Activated CD4-positive, alpha-beta memory T cell treated with anti-CD3 and anti-CD28 coated beads, Interleukin-2, amount 10 ng/mL, durations not matched to agents 7 days and 5 days (primary cell): ENCODE measurements at places on chromosomes 6 and 20. TPM values are rescaled to one million over a fixed set of nuclear protein-coding genes. Genes with fewer than 3 reads are reported as not detected.

Gene TPBG
- 0.18 TPM for total RNA-seq

- DNase-seq = no peak
These were observed 92.0 kb downstream of the LY86 start for GRCh38 chr6:6680526-6680925.

Gene MAVS
- total RNA-seq = 31.6 TPM

Gene SOX12
- total RNA-seq = 3.2 TPM

DNA sequence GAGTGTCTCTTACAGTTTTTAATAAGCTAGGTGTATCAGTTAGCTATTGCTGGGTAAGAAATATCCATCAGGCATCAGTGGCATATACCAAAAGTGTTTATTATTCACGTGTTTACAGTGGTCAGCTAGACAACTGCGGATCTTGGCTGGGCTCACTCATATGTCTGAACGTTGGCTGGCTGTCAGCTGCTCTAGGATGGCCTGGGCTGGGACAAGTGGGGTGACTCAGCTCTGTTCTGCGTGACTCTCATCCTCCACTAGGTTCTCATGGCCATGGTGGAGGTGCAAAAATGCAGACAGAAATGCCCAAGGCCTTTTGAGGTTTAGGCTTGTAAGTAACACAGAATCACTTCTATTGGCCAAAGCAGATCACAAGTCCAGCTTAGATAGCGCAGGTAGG is 22.0 kb downstream of the ZNF341 start:
- DNase-seq = no peak

- DNase-seq = no peak
These were observed 9.2 kb upstream of the KIAA0319 start for GRCh38 chr6:24655215-24655614.

DNA sequence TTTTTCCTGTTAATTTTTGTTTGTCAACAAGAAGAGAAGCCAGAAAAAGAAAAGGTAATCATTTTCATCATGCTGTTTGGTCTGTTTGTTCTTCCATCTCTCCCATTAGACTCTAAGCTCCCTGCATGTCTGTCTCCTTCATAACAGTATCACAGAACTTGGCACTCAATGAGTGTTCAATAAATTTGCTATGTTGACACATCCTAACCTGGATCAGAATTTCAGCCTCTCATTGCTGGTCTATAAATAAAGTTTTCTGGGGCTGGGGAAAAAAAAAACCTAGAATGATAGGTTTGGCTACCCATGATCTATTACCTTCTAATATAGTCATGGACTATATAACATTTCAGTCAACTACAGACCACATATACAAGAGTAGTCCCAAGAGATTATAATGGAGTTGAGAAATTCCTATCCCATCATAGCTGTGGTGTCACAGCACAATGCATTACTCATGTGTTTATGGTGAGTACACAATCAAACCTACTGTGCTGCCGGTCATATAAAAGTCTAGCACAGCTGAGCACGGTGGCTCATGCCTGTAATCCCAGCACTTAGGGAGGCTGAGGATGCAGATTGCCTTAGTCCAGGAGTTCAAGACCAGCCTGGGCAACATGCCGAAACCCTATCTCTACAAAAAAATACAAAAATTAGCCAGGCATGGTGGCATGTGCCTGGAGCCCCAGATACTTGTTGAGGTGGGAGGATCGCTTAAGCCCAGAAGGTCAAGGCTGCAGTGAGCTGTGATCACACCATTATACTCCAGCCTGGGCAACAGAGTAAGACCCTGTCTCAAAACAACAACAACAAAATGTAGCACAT is 5.9 kb downstream of the NUDT3 start:
- no peak for DNase-seq

- DNase-seq = no peak
These were observed 156.2 kb upstream of the THBS2 start for GRCh38 chr6:169409742-169410312.

Gene RFX6
- total RNA-seq = not detected

Gene DXO
- 16.7 TPM for total RNA-seq

DNA sequence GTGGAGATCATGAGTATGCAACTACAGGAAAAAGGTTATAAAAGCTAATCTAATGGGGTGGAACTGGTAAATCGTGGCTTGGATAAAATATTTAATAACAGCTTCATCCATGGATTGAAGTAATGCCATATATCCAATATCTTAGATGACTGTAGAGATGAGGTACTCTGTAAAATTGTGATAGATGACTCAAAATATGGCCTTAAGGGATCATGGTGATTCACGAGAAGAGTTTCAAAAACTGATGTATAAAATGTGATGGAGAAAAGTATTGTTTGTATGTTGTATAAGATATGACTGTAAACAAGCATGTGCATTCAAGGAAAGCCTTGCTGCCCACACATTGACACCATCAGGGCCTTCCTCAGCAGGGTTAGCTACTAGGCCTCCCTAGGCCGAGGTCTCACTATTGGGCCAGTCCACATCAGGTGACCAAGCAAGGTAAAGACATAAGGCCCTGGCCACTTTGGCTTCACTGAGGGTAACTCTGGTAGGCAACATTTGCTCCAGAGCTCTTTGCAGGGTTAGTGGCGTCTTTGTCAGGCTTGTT is 17.7 kb upstream of the CCN6 start:
- no peak for DNase-seq

Gene MYB
- 27.7 TPM for total RNA-seq

DNA sequence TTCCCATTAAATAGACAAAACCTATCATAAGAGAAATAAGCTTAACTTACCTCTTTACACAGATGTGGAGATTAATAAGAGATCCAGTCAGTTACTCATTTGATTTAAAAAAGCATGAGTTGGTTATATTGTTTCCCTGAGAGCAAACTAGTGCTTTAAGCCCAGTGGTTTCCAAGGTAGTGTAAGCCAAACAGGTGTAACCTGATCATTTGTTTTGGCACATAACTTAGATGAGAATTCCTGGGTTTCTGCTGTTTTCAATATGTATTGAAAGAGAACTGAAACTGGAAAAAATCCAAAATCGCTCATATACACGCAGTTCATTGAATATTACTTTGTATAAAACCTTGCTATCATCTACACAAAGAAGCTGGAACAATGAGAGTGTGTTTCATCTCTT is 30.5 kb upstream of the SMIM8 start:
- no peak for DNase-seq

GRCh38 chr6:117550078-117550600 is 52.2 kb downstream of the GOPC start:
- DNase-seq = no peak

DNA sequence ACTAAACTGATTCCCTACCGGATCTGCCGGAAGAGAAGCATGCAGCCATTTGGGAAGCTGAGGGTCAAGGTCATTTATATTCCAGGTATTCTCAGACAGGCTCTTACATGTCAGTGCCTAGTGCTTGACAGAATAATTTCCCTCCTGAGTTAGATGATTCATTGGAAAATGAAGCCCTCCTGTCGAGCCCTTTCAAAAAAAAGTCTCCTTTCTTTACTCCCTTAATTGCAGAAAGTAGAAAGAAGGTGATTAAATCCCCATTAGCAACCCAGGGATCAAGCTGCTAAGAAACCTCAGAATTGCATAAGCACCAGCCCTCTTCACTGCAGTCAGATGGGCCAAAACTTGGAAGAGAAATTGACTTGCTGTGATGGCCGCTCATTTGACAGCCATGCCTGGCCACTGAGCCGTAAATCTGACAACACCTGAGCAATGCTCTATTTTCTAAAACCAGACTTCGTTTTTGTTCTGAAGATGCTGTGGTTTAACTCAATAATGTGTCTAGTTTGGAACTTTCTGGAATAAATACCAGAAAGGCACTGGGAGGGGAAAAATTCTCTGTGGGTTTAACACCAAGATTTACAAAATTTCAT is 61.0 kb upstream of the ARMH2 start:
- DNase-seq = no peak

GRCh38 chr20:10562899-10563298 is 110.9 kb downstream of the JAG1 start:
- no peak for DNase-seq

Gene POU5F1
- total RNA-seq = not detected

- peak; percentile 21 for DNase-seq
These were observed 963 bp upstream of the RMND1 start for GRCh38 chr6:151452750-151453427.

GRCh38 chr20:19079536-19080299 is 132.7 kb upstream of the SLC24A3 start:
- DNase-seq = no peak

Gene CYP21A2
- not detected for total RNA-seq

DNA sequence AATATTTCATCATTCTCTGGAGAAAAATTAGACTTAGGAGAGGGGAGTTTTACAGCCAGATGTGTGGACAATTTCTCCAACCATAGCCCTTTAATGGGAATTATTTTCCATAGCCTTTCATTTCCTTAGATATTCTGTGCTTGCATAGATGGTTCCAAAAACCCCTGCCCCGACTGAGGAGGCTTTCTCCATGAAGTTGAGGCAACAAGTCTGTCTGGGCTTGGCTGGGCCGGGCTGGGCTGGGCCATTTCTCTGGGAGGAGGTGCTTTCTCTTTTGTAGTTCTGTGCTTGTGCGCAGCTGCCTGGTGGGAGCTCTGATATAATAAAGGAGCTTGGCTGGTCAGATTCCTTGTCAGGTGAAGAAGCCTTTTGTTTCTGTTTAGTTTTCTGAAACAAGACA is 71.4 kb downstream of the SOBP start:
- no peak for DNase-seq

Gene SIM1
- 0.08 TPM for total RNA-seq

DNA sequence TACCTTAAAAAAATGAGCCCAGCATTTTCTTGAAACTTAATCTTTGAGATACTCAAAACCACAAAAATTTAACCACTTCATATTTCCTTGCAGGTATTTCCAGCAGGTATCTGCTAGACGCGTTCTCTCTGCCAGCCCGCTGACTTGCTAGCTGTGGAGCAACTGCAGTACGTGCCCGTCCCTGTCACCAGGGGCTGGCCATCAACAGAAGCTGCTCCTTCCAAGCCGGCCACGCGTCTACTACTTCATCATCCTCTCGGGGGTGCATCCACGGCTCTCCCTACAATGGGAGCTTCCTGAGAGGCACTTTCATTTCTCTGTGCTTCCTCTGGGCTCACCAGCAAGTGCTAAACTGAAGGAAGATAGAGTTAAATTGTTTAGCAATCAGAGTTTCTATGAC is 132.4 kb downstream of the DTNBP1 start:
- DNase-seq = no peak
